Placental pericyte (primary cell): ENCODE measurements at places on chromosomes 6 and 20. TPM values are rescaled to one million over a fixed set of nuclear protein-coding genes. Genes with fewer than 3 reads are reported as not detected.

CYP39A1 gene
- 0.22 and 6.3 TPM in 2 replicates for total RNA-seq

CAP2 gene
- 23.6 and 35.4 TPM in 2 replicates for total RNA-seq

HLA-DRB5 gene
- 0.14 TPM in 1 of 2 replicates, not detected in the other for total RNA-seq

CLIC5 gene
- total RNA-seq: not detected in 2 replicates

LAMP5 gene
- total RNA-seq: not detected in 2 replicates

SLC35B3 gene
- 16.9 and 25.1 TPM in 2 replicates for total RNA-seq

IP6K3 gene
- 0.29 and 2.6 TPM in 2 replicates for total RNA-seq

MYBL2 gene
- 1.3 and 34.4 TPM in 2 replicates for total RNA-seq

OR2B6 gene
- not detected in 2 replicates for total RNA-seq

RNF217 gene
- total RNA-seq: 19.5 and 21.4 TPM in 2 replicates

KCNG1 gene
- total RNA-seq: 24.9 and 61.6 TPM in 2 replicates

CD93 gene
- 0.43 TPM in 1 of 2 replicates, not detected in the other for total RNA-seq

MED20 gene
- 27.1 and 35.2 TPM in 2 replicates for total RNA-seq

CYB5R4 gene
- 5.3 and 7.6 TPM in 2 replicates for total RNA-seq

XKR7 gene
- not detected in 2 replicates for total RNA-seq

FAM83B gene
- 0.44 and 0.86 TPM in 2 replicates for total RNA-seq

SLA2 gene
- not detected in 2 replicates for total RNA-seq

ZNF311 gene
- 0.43 and 0.44 TPM in 2 replicates for total RNA-seq

PRICKLE4 gene
- 0.66 and 0.86 TPM in 2 replicates for total RNA-seq

DLK2 gene
- 0.44 and 0.57 TPM in 2 replicates for total RNA-seq
